ENCODE measurements at places on chromosomes 12 and 14.
A peak's percentile ranks its signal among the peaks of the same experiment; 100 is the strongest.

- no peak for DNase-seq
Observed at GRCh38 chr14:76551906-76552305, 176.0 kb downstream of the ESRRB start.

- peak; percentile 45 for DNase-seq
Observed at GRCh38 chr12:92827836-92828431, 101.2 kb downstream of the EEA1 start.

- no peak for DNase-seq
Observed at GRCh38 chr12:32826807-32827412, 69.7 kb downstream of the PKP2 start.

DNA sequence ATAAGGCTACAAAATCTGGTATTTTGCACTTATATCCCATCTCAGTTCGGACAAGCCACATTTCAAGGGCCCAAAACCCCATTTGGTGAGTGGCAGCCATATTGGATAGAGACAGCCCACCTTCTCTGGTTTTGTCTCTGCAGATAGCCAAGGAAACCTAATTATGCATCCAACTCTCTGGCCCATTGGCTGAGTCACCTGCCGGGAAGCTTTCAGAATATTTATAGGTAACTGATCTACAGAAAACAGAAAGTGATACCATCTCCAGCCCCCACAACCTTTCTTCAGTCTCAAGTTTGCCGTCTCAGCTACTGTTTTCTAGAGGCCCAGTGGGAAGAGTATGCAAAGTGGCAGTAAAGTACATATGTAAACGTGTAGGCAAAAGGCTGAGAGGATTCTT lies 33.7 kb upstream of the PPP1CC start:
- peak; percentile 72 for DNase-seq

GRCh38 chr14:90132821-90133570 lies 71.2 kb downstream of the KCNK13 start:
- DNase-seq = no peak

Data from activated naive CD4-positive, alpha-beta T cell treated with anti-CD3 and anti-CD28 coated beads, Interleukin-2, amount 50 U/mL, for 16 hours (primary cell).